ENCODE measurements at places on chromosomes 13 and 19.

- DNase-seq: no peak
Observed at GRCh38 chr19:917323-918151, at the start of gene KISS1R. TSS of gene KISS1R (plus strand) at chr19:917333. CDS start at chr19:917503, 170 bp downstream.

GRCh38 chr13:98338310-98338709 is 161.2 kb upstream of the RNF113B start:
- no peak for DNase-seq

- no peak for DNase-seq
Observed at GRCh38 chr19:18698321-18699167, 15.1 kb downstream of the CRTC1 start.

DNA sequence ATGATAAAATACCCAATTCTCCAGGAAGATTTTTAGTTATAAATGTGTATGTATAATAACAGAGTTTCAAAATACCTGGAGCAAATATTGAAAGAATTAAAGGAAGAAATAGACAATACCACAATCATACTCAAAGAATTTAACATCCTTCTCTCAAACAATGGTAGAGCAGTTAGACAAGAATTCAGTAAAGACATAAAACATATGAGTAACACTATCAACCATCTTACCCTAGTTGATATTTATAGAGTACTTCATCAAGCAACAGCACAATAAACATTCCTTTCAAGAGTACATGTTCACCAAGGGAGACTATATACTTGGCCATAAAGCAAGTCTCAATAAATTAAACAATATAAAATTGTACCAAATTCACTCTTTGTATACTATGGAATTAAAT is 108.4 kb downstream of the DLEU7 start:
- no peak for DNase-seq

DNA sequence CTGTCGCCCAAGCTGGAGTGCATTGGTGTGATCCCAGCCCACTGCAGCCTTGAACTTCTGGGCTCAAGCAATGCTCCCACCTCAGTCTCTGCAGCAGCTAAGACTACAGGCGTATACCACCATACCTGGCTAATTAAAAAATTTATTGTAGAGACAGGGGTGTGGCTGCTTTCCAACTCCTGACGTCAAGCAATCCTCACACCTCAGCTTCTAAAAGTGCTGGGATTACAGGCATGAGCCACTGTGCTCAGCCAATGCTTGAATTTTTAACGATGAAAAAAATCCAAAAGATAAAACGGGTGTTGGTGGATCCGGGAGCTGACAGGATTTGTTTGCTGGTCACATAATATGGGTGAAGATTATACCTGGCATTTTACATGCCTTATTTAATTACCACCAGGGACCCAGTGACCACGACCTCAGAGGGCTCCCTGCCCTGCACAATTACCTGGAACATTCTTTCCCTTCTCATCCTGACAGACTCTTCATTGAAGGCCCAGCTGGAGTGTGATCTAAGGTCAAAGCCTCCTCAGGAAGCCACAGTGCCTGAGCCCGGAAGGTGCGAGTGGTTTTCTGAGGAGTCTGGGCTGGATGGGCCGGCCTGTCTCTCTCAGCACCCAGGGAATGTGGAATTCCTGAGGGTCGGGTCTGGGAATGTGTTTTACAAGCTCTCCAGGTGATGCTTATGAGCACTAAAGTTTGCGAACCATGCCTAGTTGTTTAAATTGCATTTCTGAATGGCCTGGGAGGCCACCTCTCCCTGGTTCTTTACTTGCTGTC is 193.3 kb downstream of the USP12 start:
- no peak for DNase-seq
